ENCODE measurements at places on chromosomes 1 and 21.

GRCh38 chr1:219113261-219113660 lies 60.4 kb upstream of the LYPLAL1 start:
- DNase-seq = no peak

- no peak for DNase-seq
Observed at GRCh38 chr1:89615676-89616598, 17.0 kb upstream of the LRRC8C start.

- no peak for DNase-seq
Observed at GRCh38 chr1:98698625-98699024, 37.1 kb downstream of the SNX7 start.

DNA sequence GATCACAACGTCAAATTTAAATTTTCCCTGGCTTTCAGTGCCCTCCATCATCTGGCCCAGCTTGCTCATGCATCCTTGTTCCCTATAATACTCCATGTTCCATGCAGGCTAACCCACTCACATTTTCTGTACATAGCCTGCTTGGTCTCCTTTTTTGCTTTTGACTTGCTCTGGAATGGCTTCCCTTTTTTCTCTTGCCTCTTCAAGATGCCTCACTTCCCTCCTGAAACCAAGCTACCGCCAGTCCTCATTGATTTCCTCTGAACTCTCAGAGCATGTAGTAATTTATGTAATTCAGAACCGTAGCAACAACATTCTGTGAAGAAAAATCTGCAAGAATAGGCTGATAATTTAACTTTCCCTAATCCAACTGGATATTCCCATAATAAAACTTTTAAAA lies 10.3 kb downstream of the CAP1 start:
- DNase-seq = no peak

DNA sequence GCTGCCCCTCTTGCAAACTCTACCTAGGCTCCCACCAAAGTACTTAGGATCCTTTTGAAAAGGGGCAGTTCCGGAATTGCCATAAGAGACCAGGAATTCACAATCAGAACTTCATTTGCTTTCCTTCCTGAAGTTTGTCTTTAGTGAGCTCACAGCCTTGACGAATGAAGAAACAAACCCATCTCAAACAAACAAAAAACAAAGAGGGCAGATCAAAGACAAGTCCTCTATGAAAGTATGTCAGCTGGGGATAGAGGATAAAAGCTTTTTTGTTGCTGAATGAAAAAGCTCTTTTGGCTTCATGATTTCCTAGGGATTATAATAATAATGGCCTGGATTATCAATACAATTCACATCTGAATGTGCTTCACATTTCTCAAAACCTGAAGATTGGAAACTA lies 357.9 kb upstream of the DUSP10 start:
- DNase-seq = no peak

- no peak for DNase-seq
Observed at GRCh38 chr1:62358665-62359373, 39.6 kb upstream of the KANK4 start.

GRCh38 chr1:35115459-35116383 lies 36.5 kb downstream of the ZMYM1 start:
- no peak for DNase-seq

- no peak for DNase-seq
Observed at GRCh38 chr1:174946031-174946430, 53.7 kb upstream of the CACYBP start.

DNA sequence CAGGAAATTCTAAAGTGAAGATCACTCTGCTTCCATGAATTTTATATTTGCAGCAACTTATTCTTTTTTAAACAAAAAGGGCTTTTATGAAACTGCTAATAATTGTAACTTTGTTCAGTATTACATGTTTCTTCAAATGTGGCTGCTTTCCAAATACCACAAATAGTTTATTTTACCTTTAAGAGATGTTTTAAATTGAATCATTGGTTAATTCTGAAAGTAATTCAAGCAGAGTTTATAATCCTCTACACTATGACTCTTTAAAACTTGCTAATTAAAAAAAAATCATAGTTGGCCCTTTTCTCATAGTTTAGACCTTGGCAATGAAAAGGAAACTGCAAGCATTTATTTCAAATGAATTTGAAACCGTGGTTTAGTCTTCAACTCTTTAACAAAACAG lies 59.6 kb downstream of the SDCCAG8 start:
- DNase-seq = no peak

- DNase-seq = no peak
Observed at GRCh38 chr1:33111965-33112364, 31.0 kb downstream of the AZIN2 start.

DNA sequence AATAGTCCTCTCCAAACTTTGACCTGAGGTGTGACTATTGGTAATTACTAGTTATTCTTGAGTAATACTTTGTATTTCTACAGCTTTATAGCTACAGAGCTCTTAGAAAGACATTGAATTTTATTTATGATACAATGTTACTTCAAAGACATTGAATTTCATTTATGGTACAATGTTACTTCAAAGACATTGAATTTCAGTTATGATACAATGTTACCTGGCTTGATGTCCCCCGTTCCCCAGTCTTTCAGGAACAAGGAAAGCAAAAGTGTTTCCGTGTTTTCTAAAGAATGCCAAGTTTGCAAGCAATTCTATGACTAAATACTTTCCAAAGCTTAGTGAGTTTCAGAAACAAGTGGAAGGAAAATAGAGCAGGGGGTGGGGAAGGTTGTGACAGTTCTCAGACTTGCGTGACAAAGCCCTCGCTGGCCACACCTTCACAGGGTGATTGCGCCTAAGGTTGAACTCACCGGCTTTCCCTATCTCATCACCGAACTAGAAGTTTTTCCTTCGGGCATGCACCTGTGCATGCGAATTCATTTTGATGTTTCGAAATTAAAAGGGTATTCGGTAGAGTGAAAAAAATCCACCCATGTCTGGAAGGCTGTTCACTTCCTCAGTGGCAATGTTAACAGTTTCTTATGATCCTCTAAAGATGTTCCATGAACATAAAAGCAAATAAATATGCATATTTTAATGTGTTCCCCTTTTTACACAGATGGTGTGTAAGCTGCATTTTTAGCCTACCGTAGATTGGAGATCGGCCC lies 909 bp upstream of the PAXBP1 start:
- no peak for DNase-seq

DNA sequence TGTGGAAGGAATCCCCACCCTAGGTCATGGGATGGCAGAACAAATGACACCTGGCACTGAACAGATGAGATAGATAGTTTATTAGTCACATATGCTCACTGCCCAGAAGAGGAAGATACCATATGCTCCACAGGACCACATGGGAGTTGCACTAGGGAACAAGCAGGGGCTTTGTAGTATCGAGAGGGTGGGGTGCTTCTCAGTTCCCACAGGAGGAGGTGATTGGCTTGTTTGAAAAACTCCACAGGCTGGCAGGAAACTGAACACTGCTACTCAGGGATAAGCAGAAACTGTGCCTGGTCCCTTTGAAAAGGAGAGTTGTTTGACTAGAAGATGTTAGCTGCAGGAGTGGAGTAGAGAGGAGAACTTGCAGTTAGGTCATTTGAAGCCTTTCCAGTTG lies 31.9 kb upstream of the RXRG start:
- no peak for DNase-seq

GRCh38 chr1:174964261-174964971 lies 35.3 kb upstream of the CACYBP start:
- no peak for DNase-seq

GRCh38 chr1:103333141-103333540 lies 192.4 kb upstream of the RNPC3 start:
- no peak for DNase-seq

- no peak for DNase-seq
Observed at GRCh38 chr1:116165572-116165971, 54.4 kb downstream of the MAB21L3 start.

DNA sequence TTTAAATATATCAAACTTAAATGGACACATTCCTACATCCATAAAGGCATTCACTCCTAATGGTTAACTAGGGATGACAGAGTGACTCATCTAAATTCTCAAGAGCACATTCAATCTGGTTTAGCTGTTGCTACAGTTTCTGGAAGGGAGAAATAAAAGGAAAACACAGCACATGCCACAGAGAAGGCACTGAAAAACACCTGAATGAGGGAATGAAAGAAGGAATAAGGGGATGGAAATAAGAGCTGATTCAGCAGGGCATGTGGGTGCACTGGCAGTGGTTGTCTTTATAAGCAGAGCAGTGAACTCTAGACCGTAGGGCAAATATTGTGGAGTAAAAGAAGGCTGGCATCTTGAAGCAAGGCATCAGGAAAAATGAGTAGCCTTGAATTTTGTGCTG lies 79.3 kb downstream of the LHX4 start:
- no peak for DNase-seq

GRCh38 chr1:209628618-209629299 lies 23.5 kb downstream of the LAMB3 start:
- no peak for DNase-seq

DNA sequence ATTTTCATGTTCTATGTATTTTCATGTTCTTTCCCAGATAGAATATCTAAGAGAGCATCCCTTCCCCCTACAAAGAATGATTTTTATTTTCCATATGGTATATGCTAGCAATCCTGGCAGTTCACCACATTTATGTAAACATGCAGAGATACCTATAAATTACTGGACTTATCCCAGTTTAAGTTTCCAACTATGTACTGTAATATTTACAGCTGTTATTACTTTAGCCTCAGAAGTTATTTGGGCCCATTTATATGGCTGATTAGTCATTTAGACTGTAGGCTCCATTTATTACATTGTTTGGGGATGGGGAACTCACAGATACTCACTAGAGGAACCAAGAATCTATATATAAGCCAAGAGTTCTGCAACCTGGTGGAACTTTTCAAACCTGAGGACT lies 84.8 kb upstream of the WARS2 start:
- DNase-seq = no peak

GRCh38 chr1:151003180-151003579 lies 3.5 kb downstream of the MINDY1 start:
- no peak for DNase-seq

GRCh38 chr1:14693949-14694348 lies 95.5 kb downstream of the KAZN start:
- no peak for DNase-seq

- DNase-seq = peak; percentile 33
Observed at GRCh38 chr1:245946905-245947304, 560.2 kb downstream of the SMYD3 start.

- DNase-seq = peak; percentile 87
Observed at GRCh38 chr1:164772635-164773034, 213.7 kb downstream of the PBX1 start.

- DNase-seq = no peak
Observed at GRCh38 chr1:96710708-96711477, 10.7 kb upstream of the PTBP2 start.

GRCh38 chr1:94422115-94422820 lies 4.1 kb downstream of the ABCD3 start:
- DNase-seq = no peak
